ENCODE measurements at places on chromosomes 1 and 21.

DNA sequence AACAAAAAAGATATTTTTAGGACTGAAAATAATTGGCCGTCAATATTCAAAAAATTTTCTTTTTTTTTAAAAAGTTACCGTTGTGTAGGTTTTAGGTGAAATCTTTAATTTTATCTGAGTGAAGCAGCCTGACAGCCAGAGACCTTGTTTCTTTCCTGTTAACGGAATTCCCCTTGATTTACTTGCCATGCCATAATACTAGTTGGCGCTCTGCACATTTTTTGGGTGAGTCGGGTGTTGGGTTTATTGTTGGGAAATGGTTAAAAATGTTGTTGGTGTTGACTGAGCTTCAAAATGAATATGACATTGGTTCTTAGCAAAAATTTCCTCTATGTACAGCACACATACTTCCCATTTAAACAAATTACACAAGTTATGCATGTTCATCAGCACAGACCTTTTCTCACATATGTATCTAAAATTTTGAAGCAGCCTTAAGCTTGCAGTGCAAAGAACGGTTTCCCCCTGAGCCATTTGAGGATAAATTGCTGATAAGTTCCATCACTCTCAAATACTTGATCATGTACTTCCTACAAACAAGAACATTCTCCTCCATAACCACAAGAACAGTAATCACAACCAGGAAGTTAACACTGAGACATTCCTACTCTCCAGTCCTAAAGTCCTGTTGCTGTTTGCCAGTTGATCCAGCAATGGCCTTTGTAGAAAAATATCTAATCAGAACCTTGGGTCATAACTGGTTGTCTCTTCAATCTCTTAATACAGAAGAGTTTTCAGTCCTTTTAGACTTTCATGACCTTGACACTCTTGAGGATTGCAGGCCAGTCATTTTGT lies 34.2 kb downstream of the CAMTA1 start:
- no peak for DNase-seq

GRCh38 chr1:165423136-165423535 lies 21.8 kb downstream of the RXRG start:
- no peak for DNase-seq

- no peak for DNase-seq
Measured at GRCh38 chr1:243420946-243421685, 165.3 kb downstream of the SDCCAG8 start.

- no peak for DNase-seq
Measured at GRCh38 chr1:12629511-12629956, 11.5 kb upstream of the DHRS3 start.

DNA sequence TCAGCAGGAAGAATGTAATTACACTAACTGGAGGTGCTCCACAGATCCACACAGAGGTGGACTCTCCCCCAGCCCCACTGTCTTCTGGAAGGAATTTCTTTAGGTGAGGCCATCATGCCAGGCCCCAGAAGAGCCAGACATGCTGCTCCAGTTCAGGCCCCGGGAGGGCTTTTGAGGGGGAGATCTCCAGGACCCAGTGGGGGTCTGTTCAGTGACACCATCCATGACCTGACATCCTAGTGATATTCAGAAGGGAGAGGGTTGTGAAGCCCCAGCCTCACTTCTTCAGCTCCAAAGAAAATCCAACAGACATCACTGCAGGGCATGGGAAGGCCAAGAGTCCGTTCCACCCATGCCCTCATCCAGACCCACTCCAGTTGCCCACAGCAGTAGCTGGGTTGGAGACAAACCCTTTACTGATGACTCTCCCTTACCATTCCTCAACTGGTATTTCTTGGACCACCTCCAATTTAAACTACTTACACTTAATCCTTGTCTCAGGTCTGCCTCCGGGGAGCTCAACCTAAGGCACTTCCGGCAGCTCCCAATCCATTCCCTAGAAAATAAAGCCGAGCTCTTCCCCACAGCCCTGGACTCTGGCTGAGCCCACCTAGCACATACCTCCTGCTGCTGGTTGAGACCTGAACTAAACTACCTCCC lies 39.2 kb downstream of the CSMD2 start:
- DNase-seq, result no peak

- DNase-seq, result no peak
Measured at GRCh38 chr1:178124115-178124514, 30.2 kb downstream of the RASAL2 start.

DNA sequence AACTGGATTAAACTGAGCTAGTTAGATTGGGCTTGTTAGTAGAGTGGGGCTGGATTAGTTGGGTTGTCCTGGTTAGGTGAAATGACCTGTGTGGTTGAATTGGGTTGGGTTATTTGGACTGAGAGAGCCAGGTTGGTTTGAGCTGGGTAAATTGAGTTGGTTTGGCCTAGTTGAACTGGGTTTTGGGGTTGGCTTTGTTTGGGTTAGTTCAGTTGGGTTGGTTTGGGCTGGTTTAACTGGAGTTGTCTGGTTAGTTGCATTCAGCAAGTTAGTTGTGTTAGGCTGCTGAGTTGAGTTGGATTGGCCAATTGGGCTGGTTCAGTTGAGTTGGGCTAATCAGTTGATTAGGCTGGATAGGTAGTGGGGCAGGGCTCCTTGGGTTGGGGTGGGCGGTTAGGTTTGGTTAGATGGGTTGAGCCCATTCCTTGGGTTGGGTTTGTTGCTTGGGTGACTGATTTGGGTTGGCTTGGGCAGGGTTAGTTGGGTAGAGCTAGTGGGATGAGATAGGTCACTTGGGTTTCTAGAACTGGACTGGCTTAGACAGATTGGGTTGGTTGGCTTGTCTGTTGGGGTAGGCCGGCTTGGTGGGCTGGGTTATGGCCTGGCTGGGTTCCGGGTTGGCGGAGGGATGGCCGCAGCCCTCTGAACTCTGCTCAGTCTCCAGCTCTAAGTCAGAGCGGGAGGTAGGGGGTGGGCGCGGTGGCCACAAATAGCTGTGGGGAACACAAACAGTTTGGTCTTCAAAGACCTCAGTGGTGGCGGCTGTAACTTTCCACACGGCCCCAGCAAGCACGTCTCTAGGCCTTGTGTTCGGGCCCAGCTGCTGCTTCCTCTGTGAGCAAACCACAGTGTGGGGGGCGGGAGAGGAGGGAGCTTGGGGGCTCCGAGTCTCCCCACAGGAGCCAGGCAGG lies 67.2 kb upstream of the RUNX3 start:
- DNase-seq, result no peak

GRCh38 chr1:94043738-94044289 lies 77.1 kb downstream of the ABCA4 start:
- no peak for DNase-seq

- no peak for DNase-seq
Measured at GRCh38 chr1:230759369-230760065, 12.3 kb downstream of the CAPN9 start.

DNA sequence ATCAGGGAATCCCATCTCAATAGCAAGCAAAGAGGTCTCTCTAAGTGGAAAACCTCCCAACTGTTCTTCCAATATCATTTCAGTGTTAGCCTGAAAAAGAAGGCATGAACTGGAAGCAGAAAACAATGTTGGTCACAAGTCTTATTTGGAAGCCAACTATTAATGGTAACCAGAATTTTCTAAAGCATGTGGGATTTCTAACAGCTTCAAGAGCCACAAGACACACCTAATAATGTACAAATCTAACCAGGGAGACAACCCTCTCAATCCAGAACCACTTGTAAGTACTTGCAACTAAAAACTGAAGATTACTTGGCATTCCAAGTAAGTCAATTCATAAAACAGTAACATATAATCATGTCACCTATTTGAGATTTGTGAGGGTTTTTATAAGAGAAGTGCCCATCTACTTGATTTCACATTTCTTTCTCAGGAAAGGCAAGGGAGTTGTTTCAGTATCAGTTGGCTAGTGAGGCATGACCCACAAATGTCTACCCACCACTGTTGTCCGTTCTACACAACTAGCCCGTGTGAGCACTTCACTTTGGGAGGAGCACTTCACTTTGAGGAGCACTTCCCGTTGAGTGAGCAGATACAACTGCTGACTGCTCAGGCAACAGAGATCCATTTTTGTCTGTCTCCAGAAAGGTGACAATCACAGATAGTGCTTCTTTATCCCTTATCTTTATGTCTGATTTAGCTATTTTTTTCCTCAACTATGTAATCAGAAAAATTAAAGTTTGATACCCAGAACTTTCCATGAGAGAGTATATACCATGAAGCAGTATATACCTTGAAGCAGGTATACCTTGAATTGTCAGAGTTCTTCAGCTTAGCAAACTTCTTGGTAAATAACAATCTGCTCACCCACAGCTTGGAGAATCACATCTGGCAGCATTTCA lies 11.1 kb downstream of the STX6 start:
- DNase-seq, result no peak

DNA sequence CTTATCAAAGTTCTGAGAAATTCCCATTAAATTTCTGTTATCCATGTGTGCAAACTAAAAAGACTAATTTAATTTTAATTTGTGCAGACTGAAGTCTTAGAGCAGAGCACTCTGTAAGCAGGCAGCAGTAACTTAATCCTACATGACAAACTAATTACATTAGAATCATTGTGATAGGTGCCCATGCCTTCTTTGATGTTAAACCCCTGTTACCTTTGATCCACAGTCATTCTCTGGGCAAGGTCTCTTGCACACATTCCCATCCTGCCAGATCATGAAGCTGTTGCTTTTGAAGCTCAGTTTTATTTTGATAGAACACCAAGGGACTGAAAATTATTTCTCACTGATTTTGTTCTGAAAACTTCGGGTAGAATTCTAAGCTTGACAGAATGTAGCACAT lies 77.2 kb downstream of the BCAR3 start:
- DNase-seq, result no peak

- DNase-seq, result no peak
Measured at GRCh38 chr1:61397935-61398334, 315.6 kb downstream of the NFIA start.

GRCh38 chr1:1255078-1255477 lies 8.6 kb upstream of the C1QTNF12 start:
- no peak for DNase-seq

DNA sequence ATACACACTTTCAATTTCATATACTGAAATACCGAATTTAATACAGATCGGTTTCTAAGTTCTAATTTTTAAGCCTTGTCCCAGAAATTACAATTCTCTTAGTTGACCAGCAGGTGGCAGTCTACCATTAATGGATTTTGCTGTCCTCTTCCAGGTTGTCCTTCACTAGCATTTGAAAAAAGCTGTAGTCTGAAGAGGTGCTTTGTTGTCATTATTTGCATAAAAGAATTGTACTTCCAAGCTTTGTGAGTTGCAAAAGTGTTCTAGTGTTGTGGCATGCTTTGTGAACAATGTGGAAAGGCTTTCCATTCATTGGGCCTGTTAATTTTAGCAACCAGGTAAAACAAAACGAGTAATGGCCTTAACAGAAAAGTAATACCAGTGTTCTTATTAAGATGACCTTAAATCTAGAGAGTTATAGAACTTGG lies 193.6 kb downstream of the RPS6KC1 start:
- DNase-seq, result peak; percentile 42

DNA sequence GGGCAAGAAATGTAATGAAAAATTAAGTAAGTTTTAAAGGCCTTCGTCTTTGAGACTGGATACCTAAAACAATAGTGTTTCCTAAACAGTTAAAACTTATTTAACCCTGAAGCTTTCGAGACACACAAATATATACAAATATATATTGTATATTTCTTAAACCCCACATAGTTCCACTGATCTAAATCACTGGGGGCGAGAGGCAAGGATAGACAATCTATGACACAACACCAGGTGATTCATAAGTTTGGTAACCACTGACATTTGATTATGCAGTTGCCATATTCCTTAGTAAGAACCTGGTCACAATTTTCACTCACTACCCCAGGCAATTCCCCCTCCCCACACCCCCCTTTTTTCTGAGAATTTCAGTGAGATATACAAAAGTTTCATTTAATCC lies 55.3 kb upstream of the BOLA1 start:
- DNase-seq, result no peak

GRCh38 chr1:5729636-5730145 lies 262.5 kb downstream of the NPHP4 start:
- no peak for DNase-seq

DNA sequence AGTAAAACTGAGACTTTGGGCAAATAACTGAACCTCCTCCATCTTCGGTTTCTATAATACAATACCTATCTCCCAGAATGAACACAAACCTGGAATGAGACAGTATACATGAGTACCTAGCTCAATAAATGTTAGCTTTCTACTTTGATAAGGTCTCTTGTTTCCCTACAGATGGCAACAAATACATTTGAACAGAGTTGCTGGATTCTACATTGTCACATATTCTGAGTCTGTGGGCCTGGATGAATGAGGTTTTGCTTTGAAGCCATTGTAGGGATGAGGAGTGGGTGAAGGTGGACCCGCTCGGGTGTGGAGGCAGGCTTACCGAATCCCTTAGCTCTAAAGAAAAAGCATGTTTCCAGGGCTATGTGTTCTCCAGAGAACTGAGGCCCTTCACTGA lies 13.9 kb upstream of the FYB2 start:
- no peak for DNase-seq

- no peak for DNase-seq
Measured at GRCh38 chr1:157862114-157863070, 20.8 kb upstream of the CD5L start.

GRCh38 chr1:43547538-43548072 lies 16.9 kb downstream of the PTPRF start:
- no peak for DNase-seq

DNA sequence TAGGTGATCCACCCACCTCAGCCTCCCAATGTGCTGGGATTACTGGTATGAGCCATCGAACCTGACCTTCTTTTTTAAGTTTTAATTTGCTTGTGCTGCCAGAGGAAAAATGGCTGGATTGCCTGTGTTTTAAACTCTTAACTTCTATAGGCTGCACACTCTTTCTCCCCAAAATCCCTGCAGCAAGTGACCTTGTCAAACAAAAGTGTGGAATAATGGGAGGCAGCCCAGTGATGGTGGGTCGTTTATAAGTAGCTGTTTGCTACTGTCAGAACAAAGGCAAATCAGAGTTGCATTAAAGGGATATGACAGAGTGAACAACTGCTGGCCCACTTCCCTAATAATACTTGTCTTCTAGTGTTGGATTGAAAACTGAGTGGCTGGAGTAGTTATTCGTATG lies 74.2 kb downstream of the ADGRL2 start:
- DNase-seq, result no peak

DNA sequence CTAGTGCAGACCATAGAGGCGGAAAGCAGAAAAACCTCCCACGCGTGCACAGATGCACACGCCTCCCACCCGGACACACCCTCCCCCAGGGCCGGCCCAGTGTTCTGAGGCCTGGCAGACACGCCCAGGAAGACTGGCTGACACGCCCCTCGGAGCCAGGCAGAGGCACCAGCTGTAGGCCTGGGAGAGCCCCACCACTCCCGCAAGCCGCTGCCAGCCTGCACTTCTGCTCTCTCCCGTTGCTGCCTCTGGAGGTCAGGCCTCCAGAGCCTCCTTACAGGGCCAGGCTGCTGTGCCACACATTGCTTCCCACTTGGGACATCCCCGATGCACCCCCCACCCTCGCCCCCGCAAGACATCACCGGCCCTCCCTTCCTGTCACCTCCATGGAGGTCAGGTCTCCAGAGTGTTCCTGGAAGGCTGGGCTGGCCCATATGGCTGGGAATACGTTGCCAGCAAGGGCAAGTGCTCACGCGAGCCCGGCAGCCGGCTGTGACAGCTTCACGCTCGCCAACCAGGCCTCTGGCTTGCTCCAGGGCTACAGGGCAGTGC lies 40.4 kb downstream of the CASZ1 start:
- DNase-seq, result peak; percentile 67

Data from NCI-H1417 (cell line).